CD14-positive monocyte (primary cell): ENCODE measurements at places on chromosomes 3 and 15. TPM values are rescaled to one million over a fixed set of nuclear protein-coding genes. Genes with fewer than 3 reads are reported as not detected.

The PLXNA1 gene
- not detected for polyA plus RNA-seq

The PRC1 gene
- 2.3 and 6.9 TPM in 2 replicates for polyA plus RNA-seq

The ISG20 gene
- polyA plus RNA-seq: 25.1 TPM

The LRTM1 gene
- polyA plus RNA-seq: not detected

The TNNC1 gene
- polyA plus RNA-seq: not detected

The THSD4 gene
- polyA plus RNA-seq: not detected

The DYNLT2B gene
- 1.6 and 2.7 TPM in 2 replicates for polyA plus RNA-seq

The PATL2 gene
- 1.9 TPM for polyA plus RNA-seq

The IL17RC gene
- polyA plus RNA-seq: 9.3 TPM

The APOD gene
- polyA plus RNA-seq: not detected in 2 replicates

The CTXN2 gene
- polyA plus RNA-seq: not detected in 2 replicates

The SEMA7A gene
- polyA plus RNA-seq: 2.9 and 4.8 TPM in 2 replicates

The PSTPIP1 gene
- 85.9 TPM for polyA plus RNA-seq

The GOLGA8G gene
- polyA plus RNA-seq: not detected

The EPB42 gene
- polyA plus RNA-seq: not detected in 2 replicates

The CYP8B1 gene
- 0.01 TPM in 1 of 2 replicates, not detected in the other for polyA plus RNA-seq

The LDHAL6B gene
- polyA plus RNA-seq: not detected in 2 replicates

The CCR1 gene
- polyA plus RNA-seq: 233 TPM
